ENCODE measurements at places on chromosomes 6 and 20. TPM values are rescaled to one million over a fixed set of nuclear protein-coding genes. Genes with fewer than 3 reads are reported as not detected.
A peak's percentile ranks its signal among the peaks of the same experiment; 100 is the strongest.

Gene HLA-DRA
- total RNA-seq = 1.8 TPM

Gene PROKR2
- not detected for total RNA-seq

Gene MEP1A
- total RNA-seq = not detected

Gene FHL5
- not detected for total RNA-seq

Gene SUPT3H
- 11.9 TPM for total RNA-seq

Gene DDAH2
- 31.4 TPM for total RNA-seq

Gene GJA1
- 0.67 TPM for total RNA-seq

Gene OPN5
- not detected for total RNA-seq

Gene FAM217A
- total RNA-seq = not detected

DNA sequence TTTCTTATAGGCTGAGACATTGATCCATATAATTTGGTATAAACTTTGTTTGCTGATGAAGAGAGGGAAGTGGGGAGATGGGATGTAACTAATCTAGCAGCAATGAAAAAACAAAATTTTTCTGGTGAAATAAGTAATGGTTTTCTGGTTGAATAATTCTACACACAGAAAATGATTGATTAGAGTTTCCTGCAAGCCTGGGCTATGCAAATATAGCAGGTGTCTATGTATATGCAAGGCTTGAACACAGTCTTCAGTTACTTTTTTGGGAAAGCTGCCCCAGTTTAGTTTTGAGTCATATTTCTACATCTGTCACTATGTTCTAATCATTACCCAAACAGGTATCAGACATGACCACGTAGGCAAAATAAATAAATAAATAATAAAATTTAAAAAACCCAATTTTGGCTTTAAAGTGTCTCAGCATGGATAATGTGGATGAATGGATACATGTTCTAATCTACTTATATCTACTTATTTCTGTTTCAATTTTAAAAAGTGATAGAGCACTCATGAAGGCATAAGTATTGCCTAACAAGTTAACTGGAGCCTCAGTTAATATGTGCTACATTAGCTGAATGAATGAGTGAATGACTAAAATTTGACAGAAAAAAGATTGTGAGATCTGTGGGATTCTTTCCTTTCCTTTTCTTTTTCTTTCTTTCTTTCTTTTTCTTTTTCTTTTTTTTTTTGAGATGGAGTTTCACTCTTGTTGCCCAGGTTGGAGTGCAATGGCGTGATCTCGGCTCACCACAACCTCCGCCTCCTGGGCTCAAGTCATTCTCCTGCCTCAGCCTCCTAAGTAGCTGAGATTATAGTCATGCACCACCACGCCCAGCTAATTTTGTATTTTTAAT is 37.2 kb upstream of the TFB1M start:
- DNase-seq = no peak

DNA sequence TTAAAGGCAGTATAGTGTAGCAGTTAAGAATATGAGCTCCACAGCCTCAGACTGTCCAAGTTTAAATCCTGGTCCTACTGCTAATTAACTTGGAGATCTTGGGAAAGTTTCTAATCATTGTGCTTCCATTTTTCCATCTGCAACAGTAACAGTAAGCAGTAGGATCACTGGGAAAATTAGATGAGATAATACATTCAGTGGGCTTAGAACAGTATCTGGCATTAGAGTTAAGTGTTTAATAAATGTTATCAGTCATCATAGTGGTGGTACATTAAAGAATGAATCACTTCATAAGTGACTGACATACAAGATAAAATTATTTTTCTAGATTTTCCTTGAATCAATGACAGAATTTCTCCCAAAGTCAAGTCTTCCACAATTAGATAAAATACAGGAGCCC is 5.0 kb downstream of the NHSL1 start:
- no peak for DNase-seq

DNA sequence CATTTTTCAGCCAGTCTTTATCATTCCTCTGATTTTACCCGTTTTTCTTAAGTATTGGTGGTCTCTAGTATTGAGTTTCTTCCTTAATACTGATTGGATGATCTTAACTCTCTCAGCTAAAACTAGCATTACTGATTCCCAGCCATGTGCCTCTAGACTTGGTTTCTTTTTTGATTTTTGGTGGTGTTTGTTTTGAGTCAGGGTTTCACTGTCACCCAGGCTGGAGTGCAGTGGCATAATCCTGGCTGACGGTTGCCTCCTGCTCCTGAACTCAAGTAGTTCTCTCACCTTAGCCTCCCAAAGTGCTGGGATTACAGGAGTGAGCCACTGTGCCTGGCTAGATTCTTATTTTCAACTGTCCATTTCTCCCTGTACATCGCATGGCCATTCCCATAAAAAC is 24.9 kb downstream of the DPPA5 start:
- DNase-seq = no peak

DNA sequence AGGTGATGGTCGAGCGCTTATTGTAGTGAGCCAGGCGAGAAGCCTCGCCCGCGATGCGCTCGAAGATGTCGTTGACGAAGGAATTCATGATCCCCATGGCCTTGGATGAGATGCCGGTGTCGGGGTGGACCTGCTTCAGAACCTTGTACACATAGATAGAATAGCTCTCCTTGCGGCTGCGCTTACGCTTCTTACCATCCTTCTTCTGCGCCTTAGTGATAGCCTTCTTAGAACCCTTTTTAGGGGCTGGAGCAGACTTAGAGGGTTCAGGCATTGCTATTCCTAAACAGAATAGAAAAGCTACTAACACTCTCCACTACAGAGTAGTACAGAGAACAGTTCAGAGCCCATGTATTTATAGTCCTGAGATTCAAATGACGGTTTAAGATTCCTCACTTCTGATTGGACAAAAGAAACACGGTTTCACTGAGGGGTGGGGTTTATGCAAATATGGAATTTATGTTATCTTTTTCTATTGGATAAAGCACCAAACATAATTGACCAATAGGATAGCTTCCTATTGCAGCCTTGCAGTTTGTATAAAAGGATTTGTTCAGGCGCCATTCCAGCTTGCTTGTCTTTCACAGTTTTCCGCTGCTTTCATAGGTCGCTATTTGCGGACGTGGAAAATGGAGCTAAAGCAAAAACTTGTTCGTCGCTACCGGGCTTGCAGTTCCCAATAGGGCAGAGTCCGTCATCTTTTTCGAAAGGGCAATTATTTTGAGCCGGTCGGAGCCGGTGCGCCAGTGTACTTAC is 43.7 kb upstream of the HFE start:
- DNase-seq = no peak

- DNase-seq = no peak
Measured at GRCh38 chr6:158780988-158781691, 38.0 kb downstream of the EZR start.

GRCh38 chr6:142459271-142459670 is 157.5 kb downstream of the ADGRG6 start:
- no peak for DNase-seq

- DNase-seq = no peak
Measured at GRCh38 chr6:34556031-34556471, at the start of gene SPDEF. SPDEF (minus strand) TSS chr6:34556329; CDS start chr6:34544455, 11,874 bp downstream.

DNA sequence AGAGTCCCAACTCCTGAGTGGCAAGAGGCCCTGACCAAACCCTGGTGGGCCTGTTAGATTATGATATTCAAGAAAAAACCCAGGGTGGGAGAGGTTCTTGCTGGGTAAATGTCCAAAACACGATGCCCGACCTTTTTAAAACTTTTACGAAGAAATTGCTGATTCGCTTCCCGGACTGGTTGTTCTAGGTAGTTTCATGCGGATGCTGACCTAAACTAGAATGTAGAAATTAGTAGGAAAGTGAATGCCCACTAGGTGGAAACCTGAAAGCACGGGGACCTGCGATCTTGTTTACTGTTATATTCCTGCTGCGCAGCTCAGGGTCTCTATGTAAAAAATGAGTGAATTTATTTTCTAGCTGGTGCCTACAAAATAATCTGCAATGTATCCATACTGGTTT is 2.3 kb downstream of the RAE1 start:
- no peak for DNase-seq

DNA sequence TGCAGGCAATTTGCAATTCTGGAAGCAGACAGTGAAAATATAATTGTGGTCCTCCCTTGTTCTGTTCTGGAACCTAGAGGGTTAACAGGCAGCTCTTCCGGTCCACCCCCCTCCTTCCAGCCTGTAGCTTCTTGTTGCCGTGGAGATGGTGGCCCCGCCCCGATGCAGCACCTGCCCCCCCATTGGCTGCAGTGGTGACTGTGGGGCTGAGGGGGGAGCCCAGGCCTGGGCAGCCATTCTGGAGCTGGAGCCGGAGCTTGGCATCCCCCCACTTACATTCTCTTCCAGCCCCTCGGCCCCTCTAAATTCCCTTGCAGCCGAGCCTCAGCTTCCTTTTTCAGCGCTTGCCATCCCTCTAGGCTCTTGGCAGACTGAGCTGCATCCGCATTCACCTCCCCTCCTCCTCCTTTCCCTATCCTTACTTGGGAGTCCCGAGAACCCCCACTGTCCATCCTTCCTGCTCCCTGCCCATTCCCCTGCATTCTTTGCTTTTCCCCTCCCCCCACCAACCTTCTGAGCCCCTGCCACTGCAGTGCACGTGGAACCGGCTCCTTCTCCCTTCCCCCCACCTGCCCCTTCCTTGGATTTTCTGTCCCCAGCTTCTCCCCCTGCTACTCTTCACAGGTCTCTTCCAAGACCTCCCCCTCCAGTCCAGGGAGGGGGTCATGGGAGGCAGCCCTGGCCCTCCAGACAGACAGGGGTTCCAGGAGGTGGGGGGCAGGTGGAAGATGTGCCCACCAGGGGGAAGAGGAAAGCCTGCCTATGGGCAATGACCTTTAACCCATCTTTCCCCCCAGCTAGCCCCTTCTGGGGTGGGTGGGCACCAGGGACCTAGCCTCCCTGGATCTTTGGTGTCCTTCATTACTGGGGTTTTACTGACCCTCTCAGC is 11.4 kb downstream of the SYNGAP1 start:
- DNase-seq = peak; percentile 92

DNA sequence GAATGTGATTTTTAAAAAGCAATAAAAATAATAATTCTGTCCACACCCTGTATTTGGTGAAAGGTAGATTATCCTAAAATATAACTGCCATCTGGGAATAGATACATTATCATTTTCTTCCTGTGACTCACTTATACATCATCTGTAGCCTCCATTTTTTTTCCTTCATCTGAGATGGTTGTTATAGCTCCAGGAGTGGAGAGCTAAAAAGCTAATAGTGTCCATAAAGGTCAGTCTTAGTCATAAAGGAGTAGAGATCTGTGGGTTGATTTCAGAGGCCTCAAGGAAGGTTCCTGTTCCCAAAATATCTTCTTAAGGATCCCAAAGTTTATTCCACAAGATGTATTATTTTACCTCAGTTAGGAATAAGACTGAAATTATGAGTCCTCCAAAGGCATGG is 41.1 kb downstream of the FBXO5 start:
- no peak for DNase-seq

DNA sequence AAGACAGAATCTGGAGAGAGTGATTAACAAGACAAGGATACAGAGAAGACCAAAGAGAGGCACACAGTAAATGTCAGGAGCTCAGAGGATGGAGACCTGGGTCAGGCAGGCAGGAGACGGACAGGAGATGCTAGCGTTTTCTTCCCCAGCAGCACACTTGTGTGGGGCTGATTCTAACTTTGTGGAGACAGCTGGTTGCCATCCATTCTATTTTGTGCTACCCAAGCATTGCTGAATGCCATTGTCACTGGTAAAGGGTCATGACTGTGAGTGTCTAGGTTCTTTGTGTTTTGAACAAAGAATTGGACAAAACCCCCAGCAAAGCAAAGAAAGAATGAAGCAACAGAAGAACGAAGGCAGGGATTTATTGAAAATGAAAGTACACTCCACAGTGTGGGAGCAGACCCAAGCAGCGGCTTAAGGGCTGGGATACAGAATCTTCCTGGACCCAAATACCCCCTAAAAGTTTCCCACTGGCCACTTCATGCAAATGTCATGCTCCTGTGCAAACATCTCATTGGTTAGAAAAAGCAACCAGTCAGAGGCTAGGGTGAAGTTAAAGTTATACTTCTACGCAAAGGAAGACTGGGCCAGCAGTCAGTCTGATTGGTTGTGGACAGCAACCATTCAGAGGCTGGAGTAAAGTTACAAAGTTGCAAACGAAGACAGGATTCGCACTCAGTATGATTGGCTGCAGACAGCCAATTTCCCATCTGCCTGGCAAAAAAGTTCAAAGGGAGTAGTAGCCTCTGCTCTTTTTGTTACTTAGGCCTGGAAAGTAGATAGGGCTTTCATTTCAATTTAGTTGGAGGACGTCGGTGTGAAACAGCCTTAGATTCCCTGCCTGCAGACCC is 17.5 kb downstream of the PTK7 start:
- DNase-seq = peak; percentile 82

DNA sequence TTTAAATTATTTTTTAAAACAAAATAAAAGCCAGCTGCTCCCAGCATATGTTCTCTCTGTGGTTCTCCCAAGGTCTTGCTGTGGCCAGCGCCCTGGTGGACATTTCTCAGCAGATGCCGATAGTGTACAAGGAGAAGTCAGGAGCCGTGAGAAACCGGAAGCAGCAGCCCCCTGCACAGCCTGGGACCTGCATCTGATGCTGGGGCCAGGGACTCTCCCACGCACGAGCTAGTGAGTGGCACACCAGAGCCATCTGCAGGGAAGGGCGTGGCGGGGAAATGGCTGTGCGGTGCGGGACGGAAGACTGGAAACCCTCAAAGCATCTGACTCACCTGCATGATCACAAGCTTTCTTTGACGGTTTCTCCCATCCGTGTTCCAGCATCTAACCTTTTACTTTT is 16.5 kb downstream of the GFRA4 start:
- DNase-seq = no peak

DNA sequence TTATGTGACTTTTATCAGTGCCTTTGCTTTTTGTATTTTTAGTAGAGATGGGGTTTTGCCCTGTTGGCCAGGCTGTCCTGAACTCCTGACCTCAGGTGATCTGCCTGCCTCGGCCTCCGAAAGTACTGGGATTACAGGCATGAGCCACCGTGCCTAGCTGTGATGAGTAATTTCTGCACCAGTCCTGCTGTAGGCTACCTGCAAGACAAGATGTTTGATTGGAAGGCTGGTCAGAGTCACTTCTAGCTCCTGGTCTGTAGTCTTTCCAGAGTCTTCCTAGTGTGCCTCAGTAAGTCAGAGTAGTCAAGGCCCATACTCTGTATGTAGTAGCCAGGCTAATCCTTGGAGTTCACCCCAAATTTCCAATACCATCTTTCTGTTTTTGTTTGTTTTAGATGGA is 8.9 kb downstream of the TIAM2 start:
- DNase-seq = no peak

- no peak for DNase-seq
Measured at GRCh38 chr20:19528286-19529030, 229.6 kb upstream of the RIN2 start.

GRCh38 chr6:92906385-92906784 is 513.0 kb downstream of the EPHA7 start:
- DNase-seq = no peak
